Ovary (tissue), 10 donors: ENCODE measurements at places on chromosomes 16 and 17. TPM values are rescaled to one million over a fixed set of nuclear protein-coding genes. Genes with fewer than 3 reads are reported as not detected.
A peak's percentile ranks its signal among the peaks of the same experiment; 100 is the strongest.

DNA sequence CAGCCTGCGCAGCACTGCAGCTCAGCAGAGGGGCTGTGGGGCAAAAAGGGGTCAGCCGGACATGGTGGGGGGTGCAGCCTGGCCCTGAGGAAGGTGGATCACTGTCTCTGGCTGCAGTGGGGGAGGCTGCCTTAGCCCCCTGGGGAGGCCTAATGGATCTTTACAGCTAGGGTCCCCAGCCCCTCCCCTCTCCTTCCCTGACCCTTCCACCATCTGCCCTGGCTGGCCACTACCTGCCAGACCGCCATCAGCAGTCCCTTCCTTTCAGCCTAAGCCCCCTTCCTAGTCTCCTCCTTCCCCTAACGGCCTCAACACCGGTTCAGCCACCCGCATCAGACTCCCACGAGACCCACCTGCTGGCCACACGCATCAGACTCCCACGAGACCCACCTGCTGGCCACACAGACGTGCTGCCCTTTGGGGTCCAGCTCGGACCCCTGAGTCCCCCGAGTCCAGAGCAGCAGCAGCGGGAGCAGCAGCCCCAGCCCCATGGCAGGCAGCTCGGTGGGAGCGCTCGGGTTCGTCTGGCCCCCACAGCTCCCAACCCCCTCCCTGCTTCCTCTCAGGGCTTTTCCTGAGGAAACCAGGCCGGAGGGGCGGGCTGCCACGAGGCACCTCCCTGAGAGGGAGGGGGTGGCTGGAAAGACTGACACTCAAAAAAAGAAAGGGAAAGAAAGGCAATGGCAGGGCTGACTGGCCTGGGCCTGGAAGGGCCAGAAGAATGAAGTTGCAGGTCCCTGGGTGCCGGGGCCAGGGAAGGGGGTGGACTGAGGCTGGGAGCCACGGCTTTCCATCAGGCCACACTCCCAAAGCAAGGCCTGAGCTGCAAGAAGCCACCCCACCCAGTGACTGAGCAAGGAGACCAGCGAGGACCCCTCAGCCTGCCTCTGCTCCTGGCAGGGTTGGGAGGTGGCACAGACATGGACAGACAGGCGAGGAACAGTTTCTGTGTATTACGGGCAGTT, at the start of gene SCARF1:
Gene SCARF1 (minus strand): TSS at position 526 of the 965 bp plus-strand sequence. CDS start 35 bp downstream, at position 491.
- H3K4me3 ChIP-seq: peak within 1 kb of the TSS; percentile 12
- no peak for DNase-seq
- no peaks in the 10 kb centered on the region for H3K36me3 ChIP-seq
- peaks cover 12% of the 10 kb centered on the region for H3K4me1 ChIP-seq
- no peaks in the 10 kb centered on the region for H3K27me3 ChIP-seq

DNA sequence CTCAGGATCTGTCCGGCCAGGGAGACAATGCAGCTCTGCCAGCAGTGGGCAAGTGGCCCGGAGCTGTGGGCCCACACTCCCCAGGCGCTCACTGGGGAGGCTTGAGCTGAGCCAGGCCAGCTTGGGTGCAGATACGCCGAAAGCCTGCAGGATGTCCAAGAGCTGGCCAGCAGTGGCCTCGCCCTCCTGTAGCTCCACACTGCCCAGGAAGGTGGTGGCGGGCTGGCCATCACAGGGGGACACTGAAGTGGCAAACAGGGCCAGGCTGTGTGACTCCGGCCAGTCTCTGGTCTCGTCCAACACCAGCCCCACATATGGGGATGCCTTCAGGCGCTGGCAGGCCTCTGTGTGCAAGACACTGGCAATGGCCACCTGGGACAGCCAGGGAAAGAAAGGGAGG, 9.6 kb downstream of the C17orf113 start:
- no peak overlapping the region for H3K27ac ChIP-seq
- H3K4me1 ChIP-seq: peaks cover 3% of the 10 kb centered on the region
- H3K4me3 ChIP-seq: no peak overlapping the region
- no peaks in the 10 kb centered on the region for H3K27me3 ChIP-seq
- no peak for DNase-seq

DNA sequence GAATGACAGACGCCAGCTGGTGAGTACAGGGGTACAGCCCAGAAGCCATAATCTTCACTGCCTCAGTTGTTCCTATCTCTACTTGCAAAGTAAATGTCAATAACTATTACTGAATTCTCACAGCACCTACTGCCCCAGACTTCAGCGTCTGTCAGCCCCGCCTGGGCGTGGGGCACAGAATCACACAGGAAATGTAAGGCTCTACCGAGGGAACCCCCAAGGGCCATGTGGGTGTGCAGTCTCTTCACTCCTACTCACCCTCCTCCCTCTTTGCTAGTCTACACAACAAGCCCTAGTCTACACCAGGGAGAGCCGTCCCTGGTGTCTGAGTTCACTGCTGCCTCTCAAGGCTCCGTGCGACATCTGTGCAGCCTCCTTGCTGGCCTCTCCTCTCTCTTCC, 4.5 kb downstream of the NPTX1 start:
- no peaks in the 10 kb centered on the region for H3K36me3 ChIP-seq
- peaks cover 7% of the 10 kb centered on the region for H3K27me3 ChIP-seq
- H3K4me3 ChIP-seq: no peak overlapping the region
- DNase-seq: no peak
- H3K4me1 ChIP-seq: peaks cover 3% of the 10 kb centered on the region
- H3K27ac ChIP-seq: no peak overlapping the region

GRCh38 chr16:10813099-10813455, 5.5 kb downstream of the TVP23A start:
- H3K36me3 ChIP-seq: no peaks in the 10 kb centered on the region
- no peak overlapping the region for H3K27ac ChIP-seq
- DNase-seq: no peak
- H3K4me3 ChIP-seq: no peak overlapping the region
- no peaks in the 10 kb centered on the region for H3K4me1 ChIP-seq

DNA sequence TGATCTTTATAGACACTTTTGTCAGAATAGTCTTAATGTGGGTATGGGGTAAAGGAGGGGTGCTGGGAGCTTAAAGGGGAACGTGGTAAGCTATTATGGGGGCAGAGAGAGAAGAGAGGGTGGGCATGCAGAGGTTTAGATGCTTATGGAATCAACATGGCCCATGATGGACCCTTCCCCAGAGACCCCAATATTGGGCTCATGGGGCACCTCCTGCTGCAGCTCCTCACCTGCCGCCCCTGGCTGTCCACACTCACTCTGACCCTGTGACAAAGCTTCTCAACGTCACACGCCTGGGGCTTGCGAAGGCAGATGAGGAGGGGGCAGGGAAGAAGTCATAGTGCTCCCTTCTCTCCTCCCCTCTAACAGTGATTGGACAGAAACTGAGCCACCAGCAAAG, 95.3 kb downstream of the SHISA6 start:
- no peak overlapping the region for H3K4me3 ChIP-seq
- no peak overlapping the region for H3K27ac ChIP-seq
- no peaks in the 10 kb centered on the region for H3K36me3 ChIP-seq
- H3K4me1 ChIP-seq: peaks cover 4% of the 10 kb centered on the region

DNA sequence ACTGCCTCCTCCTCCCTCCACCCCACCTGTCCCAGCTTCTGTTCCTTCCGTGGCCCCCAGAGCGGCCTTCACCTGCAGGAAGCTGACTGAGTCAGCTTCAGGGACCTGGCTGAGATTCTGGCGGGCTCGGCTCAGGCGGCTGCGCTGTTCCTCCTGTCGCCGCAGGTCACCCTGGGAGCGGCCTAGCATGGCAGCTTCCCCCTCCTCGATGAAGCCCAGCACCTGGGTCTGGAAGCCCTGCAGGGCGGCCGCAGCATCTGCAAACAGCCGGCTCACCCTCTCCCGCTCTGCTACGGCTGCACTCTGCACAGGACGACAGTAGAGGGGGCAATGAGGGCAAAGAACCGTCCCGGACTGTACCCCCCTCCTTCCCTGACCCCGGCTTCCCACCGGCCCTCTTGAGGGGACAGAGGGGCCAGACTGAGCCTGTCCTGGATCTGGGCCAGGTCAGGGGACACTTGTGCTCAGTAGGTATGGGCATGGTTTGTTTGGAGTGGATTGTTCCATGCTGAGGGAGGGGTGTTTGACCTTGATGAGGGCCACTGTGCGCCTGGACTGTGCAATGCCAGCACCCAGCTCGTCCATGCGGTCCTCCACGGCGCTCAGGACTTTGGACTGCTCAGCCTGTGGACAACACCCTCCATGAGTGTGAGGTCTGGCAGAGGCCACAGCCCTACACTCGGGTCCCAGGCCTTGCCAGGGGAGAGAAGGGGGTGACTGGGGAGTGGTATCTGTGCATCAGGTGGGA, 2.0 kb downstream of the TRIM47 start:
- peak; percentile 58 for DNase-seq
- peaks cover 23% of the 10 kb centered on the region for H3K4me1 ChIP-seq
- H3K36me3 ChIP-seq: no peaks in the 10 kb centered on the region
- H3K27me3 ChIP-seq: no peaks in the 10 kb centered on the region

GRCh38 chr16:81263470-81264220, 25.2 kb downstream of the BCO1 start:
- H3K27me3 ChIP-seq: no peaks in the 10 kb centered on the region
- DNase-seq: peak; percentile 64
- H3K4me3 ChIP-seq: no peak overlapping the region

DNA sequence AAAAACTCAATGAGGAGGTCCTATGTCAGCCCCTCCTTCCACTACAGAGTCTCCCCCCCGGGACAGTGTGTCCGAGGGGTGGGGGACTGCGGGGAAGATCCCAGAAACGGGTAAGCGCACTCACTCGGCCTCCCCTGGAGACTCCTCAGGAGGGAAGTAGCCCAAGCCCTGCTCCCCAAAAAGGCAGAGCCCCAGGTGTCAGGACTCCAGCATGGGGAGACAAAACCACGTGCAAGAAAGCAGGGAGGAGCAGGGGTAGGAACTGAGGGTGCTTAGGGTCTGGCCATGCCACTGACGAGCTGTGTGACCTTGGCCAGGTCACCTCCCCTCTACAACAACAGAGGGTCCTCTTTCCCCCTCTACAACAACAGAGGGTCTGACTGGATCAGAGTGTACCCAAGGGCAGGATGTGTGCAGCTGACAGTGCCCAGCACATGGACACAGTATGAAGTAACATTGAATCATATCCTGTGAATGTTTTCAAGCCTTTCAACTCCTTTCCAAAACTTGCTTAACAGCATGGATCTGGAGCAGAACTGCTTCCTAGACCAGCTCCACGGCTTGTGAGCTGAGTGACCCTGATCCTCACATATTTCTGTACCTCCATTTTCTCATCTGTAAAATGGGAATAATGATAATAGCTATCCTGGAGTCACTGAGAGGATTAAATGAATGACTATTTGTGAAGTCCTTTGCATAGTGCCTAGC, 2.1 kb upstream of the NAGS start:
- DNase-seq: no peak
- H3K4me3 ChIP-seq: no peak overlapping the region
- H3K4me1 ChIP-seq: peaks cover 6% of the 10 kb centered on the region
- no peaks in the 10 kb centered on the region for H3K36me3 ChIP-seq
- no peak overlapping the region for H3K27ac ChIP-seq
- H3K27me3 ChIP-seq: peaks cover 2% of the 10 kb centered on the region

DNA sequence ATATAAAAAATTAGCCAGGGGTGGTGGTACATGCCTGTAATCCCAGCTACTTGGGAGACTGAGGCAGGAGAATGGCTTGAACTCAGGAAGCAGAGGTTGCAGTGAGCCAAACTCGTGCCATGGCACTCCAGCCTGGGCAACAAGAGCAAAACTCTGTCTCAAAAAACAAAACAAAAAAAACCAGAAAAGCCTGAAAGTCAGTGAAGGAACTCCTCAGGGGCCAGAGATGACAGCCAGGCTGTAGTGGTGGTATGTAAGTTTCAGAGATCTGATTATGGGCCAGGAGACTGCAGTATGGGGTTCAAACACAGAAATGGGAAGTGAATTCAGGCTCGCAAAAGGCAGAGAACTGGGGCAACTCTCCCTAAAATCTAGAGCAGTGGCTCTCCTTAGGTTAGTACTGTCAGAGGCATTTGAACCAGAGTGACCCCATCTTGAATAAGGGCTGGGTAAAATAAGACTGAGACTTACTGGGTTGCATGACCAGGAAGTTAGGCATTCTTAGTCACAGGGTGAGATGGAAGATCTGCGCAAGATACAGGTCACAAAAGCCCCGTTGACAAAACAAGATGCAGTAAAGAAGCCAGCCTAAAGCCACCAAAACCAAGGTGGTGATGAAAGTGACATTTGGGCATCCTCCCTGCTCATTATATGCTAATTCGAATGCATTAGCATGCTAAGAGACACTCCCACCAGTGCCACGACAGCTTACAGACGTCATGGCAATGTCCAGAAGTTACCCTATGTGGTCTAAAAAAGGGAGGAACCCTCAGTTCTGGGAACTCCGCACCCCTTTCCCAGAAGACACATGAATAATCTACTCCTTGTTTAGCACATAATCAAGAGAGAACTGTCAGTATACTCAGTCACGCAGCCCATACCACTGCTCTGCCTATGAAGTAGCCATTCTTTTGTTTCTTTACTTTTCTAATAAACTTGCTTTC, 120.2 kb upstream of the XYLT1 start:
- no peaks in the 10 kb centered on the region for H3K27me3 ChIP-seq
- no peaks in the 10 kb centered on the region for H3K36me3 ChIP-seq
- H3K4me1 ChIP-seq: no peaks in the 10 kb centered on the region
- no peak overlapping the region for H3K4me3 ChIP-seq
- no peak overlapping the region for H3K27ac ChIP-seq

- H3K4me3 ChIP-seq: peak overlapping the region; percentile 93
- H3K27ac ChIP-seq: peak overlapping the region; percentile 3
Measured at GRCh38 chr17:35586569-35587073, 501 bp upstream of the AP2B1 start.

DNA sequence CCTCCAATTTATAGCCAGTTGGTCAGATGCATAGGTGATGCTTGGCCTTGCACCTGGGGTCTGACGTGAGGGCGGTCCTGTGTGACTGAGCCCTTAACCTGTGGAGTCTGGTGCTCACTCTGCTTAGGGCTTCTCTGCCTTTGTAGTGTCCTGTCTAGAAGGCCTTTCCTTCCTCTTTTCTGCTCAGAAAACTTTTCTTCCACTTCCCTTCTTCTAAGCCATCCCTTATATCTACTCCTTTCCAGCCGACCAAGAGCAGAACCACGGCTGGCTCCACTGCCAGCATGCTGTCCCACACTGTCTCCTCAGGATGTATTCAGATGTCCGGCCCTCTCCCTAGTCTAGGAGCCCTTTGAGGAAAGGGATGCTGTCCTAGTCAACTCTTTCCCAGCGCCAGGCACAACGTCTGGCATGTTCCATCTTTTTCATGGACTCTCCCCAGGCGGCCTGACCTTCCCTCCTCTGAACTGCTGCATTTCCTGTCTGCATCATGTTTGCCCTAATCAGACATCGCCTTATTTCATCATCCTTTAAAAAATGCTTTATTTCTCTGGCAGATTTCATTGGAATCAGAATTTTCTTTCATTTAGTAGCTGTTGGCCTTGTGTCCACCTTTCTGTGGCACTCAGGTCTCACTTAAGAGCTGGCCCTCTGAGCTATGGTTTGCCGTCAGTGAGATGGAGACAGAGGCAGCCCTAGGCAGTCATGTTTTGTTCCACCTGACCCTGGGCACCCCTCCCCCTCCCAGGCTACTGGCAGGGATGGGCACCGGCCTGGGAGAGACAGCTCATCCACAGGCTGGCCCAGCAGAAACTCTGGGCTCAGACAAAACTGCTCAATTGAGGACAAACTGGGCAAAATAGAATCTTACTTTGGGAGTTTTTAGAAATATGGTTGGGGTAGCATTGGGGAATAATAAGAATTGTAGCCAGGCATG, 15.5 kb upstream of the BRCA1 start:
- no peak overlapping the region for H3K4me3 ChIP-seq
- no peaks in the 10 kb centered on the region for H3K27me3 ChIP-seq
- no peak for DNase-seq
- H3K4me1 ChIP-seq: no peaks in the 10 kb centered on the region
- H3K36me3 ChIP-seq: no peaks in the 10 kb centered on the region

Gene HAP1
- 0.66 TPM for total RNA-seq

Gene GNG13
- total RNA-seq: not detected

Gene CDH5
- 8.3 TPM for total RNA-seq

Gene STH
- not detected for total RNA-seq

Gene PRDM7
- total RNA-seq: not detected

Gene ACAP1
- 4.8 TPM for total RNA-seq

Gene CPSF4L
- total RNA-seq: not detected
